ENCODE measurements at places on chromosomes 3 and 15. TPM values are rescaled to one million over a fixed set of nuclear protein-coding genes. Genes with fewer than 3 reads are reported as not detected.

The CKMT1A gene
- total RNA-seq = not detected

The COL6A5 gene
- not detected for total RNA-seq

The MESP2 gene
- not detected for total RNA-seq

The LRRC2 gene
- total RNA-seq = 1.8 TPM

The UROC1 gene
- not detected for total RNA-seq

The VWA5B2 gene
- 15.8 TPM for total RNA-seq

The EXD1 gene
- not detected for total RNA-seq

The CFAP92 gene
- not detected for total RNA-seq

The CORO2B gene
- 1.0 TPM for total RNA-seq

The SPTSSB gene
- not detected for total RNA-seq

The FAM162A gene
- total RNA-seq = 8.6 TPM

The NAALADL2 gene
- total RNA-seq = 6.2 TPM

The FBXL2 gene
- 6.7 TPM for total RNA-seq

The POC1A gene
- total RNA-seq = 3.3 TPM

The EAF1 gene
- 12.9 TPM for total RNA-seq

The RAD51 gene
- not detected for total RNA-seq

The ADCY5 gene
- 18.8 TPM for total RNA-seq

The ZMYND10 gene
- total RNA-seq = 1.3 TPM

The RARRES1 gene
- total RNA-seq = 18.4 TPM

The ANKRD63 gene
- total RNA-seq = not detected

The SLC28A1 gene
- not detected for total RNA-seq

The ILDR1 gene
- total RNA-seq = 2.9 TPM

The KNG1 gene
- not detected for total RNA-seq

The GATM gene
- 1,064 TPM for total RNA-seq

The MLF1 gene
- 8.3 TPM for total RNA-seq

Data from body of pancreas (tissue), 4 donors.